CD4-positive, alpha-beta T cell treated with Interleukin-10 for 1 hour (primary cell): ENCODE measurements at places on chromosomes 2 and 18.

GRCh38 chr2:20288642-20289340, 61.9 kb downstream of the PUM2 start:
- DNase-seq = no peak

DNA sequence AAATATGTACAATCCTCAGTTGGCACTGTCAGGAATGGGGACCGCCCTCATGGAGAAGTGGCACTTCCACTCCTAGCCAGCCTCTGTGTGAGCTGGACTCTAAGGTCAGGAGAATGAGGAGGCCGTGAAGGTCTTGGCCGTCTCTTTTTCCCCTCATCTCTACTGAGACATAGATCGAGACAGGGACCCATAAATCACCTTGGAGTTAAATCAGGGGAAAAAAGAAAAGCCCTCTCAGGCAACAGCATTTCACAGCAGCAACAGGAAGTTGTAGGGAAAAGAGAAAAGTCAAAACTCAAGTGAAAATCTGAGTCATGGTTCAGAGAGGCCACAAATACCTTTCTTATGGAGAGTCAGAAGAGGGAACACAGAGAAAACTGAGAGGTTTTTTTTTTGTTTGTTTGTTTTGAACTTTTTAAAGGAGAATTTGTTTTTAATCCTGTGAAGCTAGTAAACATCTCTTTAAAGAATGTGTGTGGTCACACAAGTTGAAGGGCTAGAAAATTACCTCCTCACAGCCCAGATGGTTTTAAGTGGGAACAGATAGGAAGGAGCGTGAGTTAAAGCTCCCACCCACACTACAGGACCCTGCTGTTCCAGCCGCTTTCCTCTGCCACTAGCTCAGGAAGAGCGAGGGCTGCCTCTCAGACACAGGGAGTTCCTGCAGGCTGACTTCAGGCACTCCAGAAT, 30.6 kb upstream of the CYP1B1 start:
- no peak for DNase-seq

DNA sequence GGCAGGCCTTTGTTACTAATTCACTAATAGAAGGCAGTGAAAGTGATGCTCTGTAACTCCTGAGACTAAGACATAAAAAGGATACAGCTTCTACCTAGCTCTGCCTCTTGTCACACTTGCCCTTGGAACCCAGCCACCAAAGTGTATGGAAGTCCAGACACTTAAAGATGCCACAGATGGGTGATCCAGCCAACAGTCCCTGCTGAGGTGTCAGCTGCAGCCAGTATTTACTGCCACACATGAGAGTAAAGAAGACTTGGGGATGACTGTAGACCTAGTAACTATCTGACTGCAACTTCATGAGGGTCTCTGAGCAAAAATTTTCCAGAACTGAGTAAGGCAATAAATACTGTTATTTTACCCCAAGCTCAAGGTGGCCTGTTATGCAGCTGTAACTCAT, 8.8 kb downstream of the IMMT start:
- no peak for DNase-seq

- DNase-seq = peak; percentile 97
Observed at GRCh38 chr2:231604685-231605606, 12.3 kb downstream of the TEX44 start.

DNA sequence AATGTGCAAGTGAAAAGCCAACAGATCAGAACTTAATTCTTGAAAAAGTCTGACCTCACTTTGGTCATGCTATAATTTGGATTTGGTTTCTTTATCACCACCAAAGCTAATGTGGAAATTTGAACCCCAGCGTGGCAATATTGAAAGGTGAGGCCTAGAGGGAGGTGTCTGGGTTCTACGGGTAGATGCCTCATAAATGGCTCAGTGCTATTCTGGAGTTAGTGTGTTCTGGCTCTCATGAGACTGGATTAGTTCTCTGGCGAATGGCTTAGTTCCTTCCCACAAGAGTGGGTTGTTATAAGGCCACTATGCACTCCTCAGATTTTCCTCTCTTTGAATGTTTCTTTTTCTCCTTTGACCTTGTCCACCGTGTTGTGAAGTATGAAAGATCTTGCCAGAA, 22.3 kb downstream of the ORC4 start:
- no peak for DNase-seq

DNA sequence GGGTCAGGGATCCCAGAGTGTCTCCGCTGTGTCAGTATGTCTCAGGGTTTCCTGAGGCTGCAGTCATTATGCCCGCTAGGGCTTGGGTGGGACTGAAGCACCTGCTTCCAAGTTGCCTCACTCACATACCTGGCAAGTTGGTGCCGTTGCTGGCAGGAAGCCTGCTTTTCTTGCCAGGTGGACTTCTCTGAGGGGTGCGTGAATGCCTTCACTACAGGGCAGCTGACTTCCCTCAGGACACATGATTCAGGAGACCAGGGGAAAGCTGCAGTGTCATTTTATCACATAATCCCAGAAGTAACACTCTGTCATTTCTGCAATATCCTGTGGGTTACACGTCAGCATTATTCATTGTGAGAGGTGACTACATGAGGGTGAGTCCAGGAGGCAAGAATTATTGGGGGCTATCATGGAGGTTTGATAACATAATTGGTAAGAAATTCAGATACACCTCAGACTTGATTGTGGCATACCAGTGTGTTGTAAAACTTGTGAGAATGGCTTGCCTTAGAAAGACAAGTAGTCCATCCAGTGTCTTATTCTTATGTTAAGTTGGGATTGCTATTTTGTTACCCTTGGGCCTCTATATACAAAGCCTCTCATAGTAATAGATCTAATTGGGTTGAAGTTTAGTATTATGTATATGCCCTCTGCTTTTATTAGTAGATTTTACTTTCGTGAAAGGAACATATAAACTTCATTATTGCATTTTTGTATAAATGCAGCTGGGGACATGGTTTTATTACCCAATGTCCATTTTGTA, 44.1 kb downstream of the NEDD4L start:
- no peak for DNase-seq

- no peak for DNase-seq
Observed at GRCh38 chr18:44133483-44133882, 547.2 kb upstream of the SETBP1 start.

DNA sequence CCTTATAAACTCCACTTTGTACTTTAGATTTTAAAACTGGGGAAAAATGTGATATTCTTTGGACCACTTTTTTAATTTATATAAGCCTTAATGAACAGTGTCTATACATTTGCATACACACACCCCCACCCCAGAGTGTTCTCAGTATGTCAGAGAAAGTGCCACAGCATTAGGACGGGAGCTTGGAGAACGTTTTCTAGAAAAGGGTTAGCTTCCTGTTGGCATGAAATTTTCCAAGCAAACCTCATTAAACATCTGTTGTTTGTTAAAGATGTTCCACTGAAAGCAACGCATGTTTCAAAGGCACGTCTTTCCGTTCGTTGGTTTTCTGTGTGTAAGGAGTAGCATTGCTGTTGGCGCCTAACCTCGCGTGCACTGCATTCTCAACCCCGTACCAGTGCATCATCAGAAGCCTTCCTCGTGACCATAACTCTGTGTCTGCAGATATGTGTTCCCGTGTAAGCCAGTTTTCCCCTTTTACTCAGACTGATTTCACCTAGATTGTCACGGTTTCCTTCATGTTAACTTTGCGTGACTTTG, 228.5 kb downstream of the ALPK2 start:
- no peak for DNase-seq

DNA sequence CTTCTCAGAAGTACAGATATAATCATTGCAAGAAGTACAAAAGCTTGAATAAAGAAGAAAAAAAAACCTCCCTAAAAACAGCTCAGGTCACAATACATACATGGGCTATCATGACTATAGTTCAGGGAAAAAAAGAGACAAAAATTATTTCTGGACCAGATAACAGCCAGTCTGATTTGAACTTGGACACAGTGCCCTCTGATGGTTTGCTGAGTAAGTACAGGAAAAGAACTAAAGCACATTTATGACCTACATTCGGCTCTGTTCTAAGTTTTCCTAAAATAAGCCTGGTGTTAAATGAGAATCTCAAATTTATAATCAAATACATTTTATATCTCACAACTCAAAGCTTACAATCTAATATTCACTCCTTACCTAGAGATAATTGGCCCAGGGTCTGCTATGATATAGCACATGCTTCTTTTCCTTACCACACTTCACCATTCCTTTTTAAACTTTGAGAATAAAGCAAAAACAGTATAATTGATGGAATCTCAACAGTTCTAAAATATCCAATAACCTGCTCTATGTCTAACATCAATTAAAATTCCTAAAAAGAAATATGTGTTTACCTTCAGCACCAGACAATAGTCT, 81.1 kb downstream of the RAPH1 start:
- DNase-seq = peak; percentile 51

GRCh38 chr2:41482659-41483058, 565.2 kb upstream of the PKDCC start:
- no peak for DNase-seq

DNA sequence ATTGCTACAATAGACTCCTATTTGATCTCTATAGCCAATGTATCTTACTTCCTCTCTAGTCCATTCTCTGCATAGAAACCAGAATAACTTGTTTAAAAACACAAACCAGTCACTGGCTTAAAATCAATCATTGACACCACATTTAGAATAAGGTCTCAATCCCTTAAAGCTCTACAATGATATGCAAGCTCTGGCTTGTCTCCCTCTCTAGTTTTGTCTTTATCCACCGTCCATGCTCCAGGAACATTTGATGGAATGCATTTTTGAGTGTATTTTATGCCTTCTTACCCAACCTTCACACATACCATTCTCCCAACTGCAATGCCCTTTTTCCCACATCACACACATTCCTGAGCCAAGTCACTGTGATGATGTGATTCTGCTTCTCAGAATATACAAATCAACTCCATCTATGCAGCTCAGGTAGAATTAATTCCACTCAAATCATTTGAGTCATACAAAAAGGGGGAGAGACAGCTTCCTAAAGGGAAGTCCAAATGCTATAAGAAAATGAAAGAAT, 1107.2 kb downstream of the DPP10 start:
- DNase-seq = no peak

GRCh38 chr2:46487667-46488335, 8.4 kb downstream of the TMEM247 start:
- DNase-seq = no peak
